ENCODE measurements at places on chromosomes 5 and 9.
A peak's percentile ranks its signal among the peaks of the same experiment; 100 is the strongest.

GRCh38 chr9:131024978-131025868 is 16.2 kb downstream of the LAMC3 start:
- H3K4me1 ChIP-seq, result no peaks in the 10 kb centered on the region
- no peaks in the 10 kb centered on the region for H3K36me3 ChIP-seq
- H3K4me3 ChIP-seq, result no peak overlapping the region
- no peak overlapping the region for H3K27ac ChIP-seq
- H3K27me3 ChIP-seq, result peaks cover 2% of the 10 kb centered on the region
- DNase-seq, result no peak

DNA sequence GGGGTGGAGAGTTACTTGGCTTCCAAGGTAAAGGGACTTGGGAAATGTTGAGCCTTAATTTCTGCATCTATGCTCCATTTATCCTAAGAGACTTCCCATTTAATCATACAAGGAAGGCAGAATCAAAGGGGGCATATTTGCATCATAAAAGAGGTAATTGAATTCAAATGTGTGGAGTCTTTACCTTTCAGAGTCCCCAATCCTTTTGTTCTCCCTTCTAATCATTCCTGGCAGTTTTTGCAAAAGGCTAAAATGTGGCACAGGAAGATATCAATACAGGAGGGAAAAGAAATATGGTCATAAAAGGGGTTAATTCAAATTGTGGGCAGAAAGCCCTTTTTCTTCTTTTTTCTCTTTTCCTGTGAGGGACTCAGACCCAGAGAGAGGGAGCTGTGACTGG is 69.5 kb downstream of the SFXN1 start:
- H3K27me3 ChIP-seq, result peaks cover 16% of the 10 kb centered on the region
- no peak overlapping the region for H3K27ac ChIP-seq
- H3K4me3 ChIP-seq, result no peak overlapping the region

DNA sequence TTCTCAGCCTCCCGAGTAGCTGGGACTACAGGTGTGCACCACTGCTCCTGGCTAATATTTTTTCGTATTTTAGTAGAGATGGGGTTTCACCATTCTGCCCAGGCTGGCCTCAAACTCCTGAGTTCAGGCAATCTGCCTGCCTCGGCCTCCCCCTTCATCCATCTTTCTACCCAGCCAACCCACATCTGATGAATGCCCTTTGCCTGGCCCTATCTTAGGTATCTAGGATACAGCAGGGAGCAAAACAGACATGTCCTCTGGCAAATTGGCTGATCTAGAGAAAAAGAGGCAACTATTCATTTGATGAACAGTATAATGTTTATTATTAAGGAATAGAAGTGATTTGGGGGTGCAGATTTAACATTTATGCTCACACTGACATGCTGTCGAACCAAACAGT is 123.0 kb downstream of the TRIO start:
- no peak overlapping the region for H3K27ac ChIP-seq
- H3K36me3 ChIP-seq, result peaks cover 2% of the 10 kb centered on the region
- no peak for DNase-seq
- no peak overlapping the region for H3K4me3 ChIP-seq
- H3K4me1 ChIP-seq, result peaks cover 17% of the 10 kb centered on the region

DNA sequence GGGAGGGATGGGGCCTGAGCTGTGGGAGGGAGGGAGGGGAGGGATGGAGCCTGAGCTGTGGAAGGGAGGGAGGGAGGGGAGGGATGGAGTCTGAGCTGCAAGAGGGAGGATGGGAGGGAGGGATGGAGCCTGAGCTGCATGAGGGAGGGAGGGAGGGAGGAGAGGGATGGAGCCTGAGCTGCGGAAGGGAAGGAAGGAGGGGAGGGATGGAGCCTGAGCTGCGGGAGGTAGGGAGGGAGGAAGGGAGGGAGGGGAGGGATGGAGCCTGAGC is 124.0 kb upstream of the ERCC6L2 start:
- no peaks in the 10 kb centered on the region for H3K36me3 ChIP-seq
- H3K27me3 ChIP-seq, result peaks cover 7% of the 10 kb centered on the region
- H3K4me3 ChIP-seq, result no peak overlapping the region
- no peaks in the 10 kb centered on the region for H3K4me1 ChIP-seq
- DNase-seq, result no peak

- no peak overlapping the region for H3K27ac ChIP-seq
- peaks cover 15% of the 10 kb centered on the region for H3K4me1 ChIP-seq
- DNase-seq, result peak; percentile 41
- H3K4me3 ChIP-seq, result no peak overlapping the region
- no peaks in the 10 kb centered on the region for H3K36me3 ChIP-seq
Measured at GRCh38 chr5:95861221-95861863, 38.8 kb upstream of the GLRX start.

DNA sequence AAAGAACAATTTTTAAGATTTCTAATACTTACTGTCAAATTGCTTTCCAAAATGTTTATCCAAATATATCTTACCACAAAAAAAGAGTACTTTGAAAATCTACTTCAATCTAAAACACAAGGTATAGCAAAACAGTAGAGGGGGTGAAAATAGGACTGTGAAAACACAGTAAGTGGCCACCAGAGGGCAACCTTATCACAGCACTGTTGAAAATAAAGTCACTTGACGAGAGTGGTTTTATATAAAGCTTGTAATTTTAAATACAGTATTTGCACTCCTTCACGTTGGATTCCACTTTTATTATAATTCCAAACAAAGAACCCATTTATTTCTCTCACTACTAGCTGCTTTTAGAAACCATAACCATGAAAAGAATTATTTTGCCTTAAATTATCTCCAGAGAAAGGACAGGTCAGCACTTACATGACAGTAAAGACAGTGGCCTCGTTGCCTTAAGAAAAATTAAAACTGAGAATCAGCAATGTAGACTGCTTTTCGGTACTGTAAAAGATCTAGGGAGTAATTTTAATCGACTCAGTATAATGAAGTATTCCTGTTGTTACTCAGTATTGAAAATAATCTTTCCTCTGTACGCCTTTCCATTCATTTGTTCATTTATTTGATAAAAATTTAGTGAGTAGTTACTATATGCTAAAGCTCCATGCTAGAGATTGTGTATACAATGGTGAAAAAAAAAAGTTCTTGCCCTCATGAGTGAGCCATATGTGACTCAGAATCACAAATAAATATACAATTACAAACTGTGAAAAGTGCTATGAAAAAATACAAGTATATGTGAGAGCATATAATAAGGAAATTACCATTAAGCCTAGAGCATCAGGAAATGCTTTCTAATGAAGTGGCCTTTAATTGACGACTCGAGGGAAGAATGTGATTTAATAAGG is 40.0 kb upstream of the CDK5RAP2 start:
- no peak overlapping the region for H3K27ac ChIP-seq
- no peak overlapping the region for H3K4me3 ChIP-seq
- no peaks in the 10 kb centered on the region for H3K4me1 ChIP-seq
- no peaks in the 10 kb centered on the region for H3K27me3 ChIP-seq
- DNase-seq, result peak; percentile 71

Data from B cell (primary cell).